H9 (cell line): ENCODE measurements at places on chromosomes 3 and 15.

DNA sequence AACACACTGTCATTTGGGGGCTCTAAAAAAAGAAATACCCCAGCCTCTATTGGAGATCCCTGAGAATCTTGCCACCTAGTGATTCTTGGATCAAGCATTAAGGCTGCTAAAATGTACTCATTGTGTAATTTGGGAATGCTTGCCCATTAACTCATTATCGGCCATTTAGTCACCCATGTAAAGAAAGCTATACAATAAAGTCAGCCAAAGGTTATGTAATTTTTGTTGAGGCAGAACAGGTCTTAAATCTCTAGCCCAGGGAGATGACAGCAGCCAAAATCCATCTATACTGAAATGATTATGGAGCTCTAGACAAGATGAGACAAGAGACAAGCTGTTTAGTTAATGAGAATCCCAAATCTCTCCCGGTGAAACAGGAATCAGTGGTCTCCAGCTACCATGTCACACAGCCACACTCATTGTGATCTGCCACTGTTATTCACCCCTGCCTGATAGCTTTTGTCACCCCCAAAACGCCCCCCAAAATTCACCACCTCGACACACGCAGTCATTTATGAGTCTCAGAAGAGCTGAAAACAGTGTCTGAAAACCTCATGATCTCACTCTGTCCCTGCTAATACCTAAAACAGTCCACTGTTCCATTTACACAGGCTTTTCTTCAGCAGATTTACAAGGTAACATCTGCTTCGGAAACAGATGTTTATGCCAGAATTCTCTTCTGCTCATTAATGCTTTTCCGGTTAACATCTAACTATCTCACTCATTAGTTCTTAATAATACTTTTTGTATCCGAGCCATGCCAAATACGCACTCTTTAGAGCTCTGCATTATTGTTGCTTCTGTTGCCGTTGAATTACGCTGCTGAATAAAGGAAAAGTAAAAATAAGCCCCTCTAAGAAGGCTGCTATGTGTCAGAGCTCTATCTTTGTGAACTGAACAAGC is 138.5 kb downstream of the RORA start:
- no peak for DNase-seq

- no peak for DNase-seq
Measured at GRCh38 chr15:84888639-84889038, 4.2 kb downstream of the SLC28A1 start.

DNA sequence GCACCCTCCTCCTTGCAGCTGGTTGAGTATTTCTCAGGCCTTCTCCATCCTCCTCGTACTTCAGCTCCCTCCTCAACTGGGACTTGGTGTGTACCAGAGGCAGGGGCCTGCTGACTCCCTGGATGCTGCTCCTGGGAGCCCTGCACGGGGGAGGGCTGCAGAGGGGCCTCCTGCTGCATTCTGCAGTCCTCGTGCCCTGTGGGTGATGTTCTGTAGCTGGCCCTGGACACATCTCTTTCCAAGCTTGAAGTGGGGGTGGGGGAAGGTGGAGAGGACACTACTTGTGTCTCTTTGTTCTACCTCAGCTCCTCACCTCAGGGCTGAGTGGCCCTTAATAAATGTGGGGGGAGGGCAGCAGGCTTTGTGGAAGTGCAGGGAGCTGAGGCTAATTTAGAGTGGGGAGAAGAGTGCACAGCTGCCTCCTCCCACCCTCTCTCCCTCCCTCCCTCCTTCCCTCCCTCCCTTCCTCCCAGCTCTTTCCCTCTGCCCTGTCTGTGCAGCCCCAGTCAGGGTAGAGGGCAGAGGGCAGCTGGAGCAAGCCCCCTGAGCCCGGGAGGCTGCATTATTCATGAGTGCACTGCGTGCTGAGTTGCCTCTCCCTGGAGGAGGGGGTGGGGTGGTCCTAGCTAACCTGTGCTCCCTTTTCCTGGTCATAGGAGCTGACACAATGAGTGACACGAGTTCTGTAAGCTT is 3.7 kb upstream of the GRM2 start:
- no peak for DNase-seq

GRCh38 chr15:63922261-63922904 is 88.6 kb upstream of the HERC1 start:
- DNase-seq = no peak

GRCh38 chr3:127296166-127296565 is 8.3 kb upstream of the PRR20G start:
- DNase-seq = no peak

- DNase-seq = no peak
Measured at GRCh38 chr3:15439476-15439875, 12.1 kb downstream of the EAF1 start.

GRCh38 chr3:151209654-151210053 is 6.6 kb upstream of the GPR171 start:
- DNase-seq = no peak
